ENCODE measurements at places on chromosomes 3 and 15.

- DNase-seq: no peak
Observed at GRCh38 chr3:37934631-37935289, 55.8 kb upstream of the VILL start.

DNA sequence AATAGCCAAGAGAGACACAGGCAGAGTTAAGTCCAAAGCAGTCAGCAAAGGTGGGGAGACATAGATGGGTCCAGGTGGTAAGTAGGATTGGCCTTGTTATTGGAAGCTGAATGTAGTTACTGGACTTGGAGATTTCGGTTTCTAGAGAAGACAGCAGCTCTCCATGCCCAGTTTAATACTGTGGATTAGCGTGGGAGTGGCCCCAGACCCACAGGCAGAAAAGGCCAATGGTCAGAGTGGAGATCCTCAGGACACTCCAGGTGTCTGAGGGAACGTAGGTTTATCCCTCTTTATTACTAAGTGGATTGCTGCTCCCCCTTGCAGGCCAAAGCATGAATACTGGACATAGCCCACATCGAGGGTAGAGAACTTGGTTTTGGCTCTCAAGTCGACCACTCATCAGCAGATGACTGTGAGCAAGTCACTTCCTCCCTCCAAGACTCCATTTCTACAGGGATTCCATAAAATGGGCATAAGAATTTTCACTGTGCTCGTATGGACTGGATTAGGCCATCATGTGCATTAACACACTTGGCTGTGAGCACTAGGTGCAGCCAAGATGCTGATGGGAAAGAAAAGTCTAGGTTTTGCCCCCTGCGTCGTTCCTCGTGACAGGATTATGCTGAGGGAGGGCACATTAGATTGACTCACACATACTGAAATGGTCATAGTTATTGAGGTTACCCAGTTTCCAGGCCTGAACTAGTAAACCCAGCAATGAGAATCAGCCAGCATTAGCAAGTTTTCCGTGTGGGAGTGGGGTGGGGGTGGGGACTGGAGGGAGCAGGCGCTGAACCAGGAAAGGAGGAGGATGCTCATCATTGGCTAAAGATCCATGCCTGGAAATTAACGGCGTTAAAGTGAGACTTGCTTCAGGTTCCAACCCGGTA lies 225.2 kb upstream of the TPRG1 start:
- DNase-seq: no peak

DNA sequence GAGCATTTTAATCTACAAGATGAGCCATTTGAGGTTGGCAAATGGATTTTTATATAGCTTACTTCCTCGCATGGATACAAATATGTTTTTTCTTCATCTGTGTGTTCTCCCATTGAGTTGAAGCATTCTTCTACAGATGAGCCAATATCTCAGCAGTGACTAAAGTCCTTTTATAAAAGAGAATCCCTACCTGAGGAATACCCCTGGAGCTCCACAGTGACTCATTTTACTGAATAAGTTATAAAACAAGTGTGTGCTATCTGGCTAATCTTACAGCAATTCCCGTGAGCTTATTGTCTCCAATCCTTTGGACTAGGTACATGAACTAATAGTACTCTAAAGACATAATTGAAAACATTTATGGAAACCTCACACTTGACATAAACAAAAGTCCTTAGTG lies 354.2 kb upstream of the BCHE start:
- DNase-seq: no peak

DNA sequence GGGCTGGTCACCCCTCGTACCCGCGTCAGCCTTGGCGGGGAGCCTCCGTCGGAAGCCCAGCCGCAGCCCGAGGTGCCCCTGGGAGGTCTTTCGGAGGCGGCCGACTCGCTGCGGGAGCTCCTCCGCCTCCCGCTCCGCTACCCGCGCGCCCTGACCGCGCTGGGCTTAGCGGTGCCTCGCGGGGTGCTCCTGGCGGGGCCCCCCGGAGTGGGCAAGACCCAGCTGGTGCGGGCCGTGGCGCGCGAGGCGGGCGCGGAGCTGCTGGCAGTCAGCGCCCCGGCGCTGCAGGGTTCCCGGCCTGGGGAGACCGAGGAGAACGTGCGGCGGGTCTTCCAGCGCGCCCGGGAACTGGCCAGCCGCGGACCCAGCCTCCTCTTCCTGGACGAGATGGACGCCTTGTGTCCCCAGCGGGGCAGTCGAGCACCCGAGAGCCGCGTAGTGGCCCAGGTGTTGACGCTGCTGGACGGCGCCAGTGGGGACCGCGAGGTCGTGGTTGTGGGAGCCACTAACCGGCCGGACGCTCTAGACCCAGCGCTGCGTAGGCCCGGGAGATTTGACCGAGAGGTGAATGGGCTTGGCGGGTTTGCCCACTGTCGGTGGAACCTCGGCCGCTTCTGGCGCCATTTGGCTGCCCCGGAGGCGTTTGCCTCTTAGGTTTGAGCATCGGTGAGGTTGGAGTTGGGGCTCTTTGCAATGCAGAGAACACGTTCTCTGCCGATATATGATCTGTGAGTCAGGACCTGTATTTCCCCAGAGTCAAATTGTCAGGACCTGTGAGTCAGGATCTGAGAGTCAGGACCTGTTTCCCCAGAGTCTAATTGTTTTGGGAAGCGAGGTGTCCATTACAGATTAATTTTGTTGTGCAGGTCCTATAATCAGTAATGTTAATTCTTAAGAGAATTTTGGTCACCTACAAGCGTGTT lies 24.9 kb upstream of the GATM start:
- DNase-seq: no peak

GRCh38 chr3:188834349-188834748 lies 337.4 kb upstream of the TPRG1 start:
- DNase-seq: no peak

- no peak for DNase-seq
Observed at GRCh38 chr15:85162237-85162636, 180.6 kb downstream of the PDE8A start.

- no peak for DNase-seq
Observed at GRCh38 chr15:63909819-63910437, 76.2 kb upstream of the HERC1 start.

DNA sequence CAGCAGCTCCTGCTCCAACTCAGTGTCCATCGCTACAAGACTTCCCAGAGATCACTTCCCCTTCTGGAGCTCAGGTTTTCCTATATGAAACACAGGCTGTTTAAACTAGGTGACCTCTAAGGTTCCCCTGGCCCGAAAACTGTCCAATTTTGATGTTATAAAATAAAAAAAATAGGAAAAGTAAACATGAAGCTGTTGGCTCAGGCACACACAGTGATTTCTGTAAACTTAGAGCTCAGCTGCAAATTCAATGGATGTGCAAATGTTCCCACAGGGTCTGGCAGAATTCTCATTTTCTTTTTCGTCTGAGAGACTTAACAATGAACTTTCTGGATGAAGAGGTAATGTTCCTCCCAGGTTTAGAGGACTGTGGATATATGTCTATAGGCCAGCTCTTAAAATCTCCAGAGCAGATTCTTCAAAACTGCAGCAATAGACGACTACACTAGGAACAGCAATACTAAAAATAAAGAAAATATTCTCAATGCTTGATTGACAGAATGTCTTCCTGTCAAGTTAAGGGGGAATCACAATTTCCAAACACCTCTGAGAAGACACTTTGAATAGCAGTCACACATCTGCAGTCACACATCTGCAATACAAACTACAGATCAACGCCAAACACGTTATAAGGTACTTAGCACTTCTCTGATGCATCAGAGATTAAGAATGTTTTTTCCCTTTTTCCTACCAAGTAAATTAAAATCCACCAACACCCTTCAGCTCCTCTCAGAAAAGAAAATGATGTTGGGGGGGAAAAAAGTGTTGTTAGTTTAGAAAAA lies 2.8 kb downstream of the NUP210 start:
- DNase-seq: no peak

GRCh38 chr15:64029110-64029509 lies 17.2 kb downstream of the DAPK2 start:
- no peak for DNase-seq

DNA sequence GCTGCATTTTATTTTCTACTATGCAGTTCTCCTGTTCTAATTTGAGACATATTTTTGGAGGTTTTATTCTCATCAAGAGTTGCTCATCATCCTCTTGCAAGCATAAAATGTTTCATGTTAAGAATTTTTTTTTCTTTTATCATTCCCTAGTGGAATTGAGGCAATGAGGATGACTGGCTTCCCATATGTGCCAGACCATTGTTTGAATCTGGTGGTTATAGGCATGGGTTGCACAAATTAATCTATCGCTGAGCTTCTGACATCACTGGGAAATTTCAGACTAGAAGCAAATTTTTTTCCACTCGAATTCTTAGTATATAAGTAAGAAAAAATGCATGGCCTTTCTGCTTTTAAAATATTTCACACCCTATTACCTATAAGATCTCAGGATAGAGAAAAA lies 279.1 kb upstream of the PLSCR5 start:
- DNase-seq: no peak

GRCh38 chr3:9875448-9875847 lies 4.6 kb downstream of the CIDEC start:
- DNase-seq: no peak

DNA sequence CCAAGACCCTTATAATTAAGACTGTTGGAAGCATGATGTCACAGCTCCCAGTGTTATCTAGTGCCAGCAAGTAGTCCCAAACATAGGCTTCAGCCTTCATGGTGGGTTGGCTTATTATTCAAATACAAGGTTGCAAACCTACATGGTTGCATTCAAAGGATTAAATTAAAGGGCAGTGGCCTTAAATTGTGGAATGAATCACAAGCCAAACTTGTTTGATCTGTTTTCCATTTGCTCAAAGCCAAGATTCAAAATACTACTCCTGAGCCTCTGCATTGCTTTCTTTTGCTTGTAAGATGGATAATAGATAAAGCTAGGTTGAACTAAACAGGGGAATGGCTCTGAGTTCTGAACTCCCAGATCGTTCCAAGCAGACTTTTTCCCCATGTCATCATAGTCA lies 52.4 kb upstream of the GNB4 start:
- DNase-seq: no peak

DNA sequence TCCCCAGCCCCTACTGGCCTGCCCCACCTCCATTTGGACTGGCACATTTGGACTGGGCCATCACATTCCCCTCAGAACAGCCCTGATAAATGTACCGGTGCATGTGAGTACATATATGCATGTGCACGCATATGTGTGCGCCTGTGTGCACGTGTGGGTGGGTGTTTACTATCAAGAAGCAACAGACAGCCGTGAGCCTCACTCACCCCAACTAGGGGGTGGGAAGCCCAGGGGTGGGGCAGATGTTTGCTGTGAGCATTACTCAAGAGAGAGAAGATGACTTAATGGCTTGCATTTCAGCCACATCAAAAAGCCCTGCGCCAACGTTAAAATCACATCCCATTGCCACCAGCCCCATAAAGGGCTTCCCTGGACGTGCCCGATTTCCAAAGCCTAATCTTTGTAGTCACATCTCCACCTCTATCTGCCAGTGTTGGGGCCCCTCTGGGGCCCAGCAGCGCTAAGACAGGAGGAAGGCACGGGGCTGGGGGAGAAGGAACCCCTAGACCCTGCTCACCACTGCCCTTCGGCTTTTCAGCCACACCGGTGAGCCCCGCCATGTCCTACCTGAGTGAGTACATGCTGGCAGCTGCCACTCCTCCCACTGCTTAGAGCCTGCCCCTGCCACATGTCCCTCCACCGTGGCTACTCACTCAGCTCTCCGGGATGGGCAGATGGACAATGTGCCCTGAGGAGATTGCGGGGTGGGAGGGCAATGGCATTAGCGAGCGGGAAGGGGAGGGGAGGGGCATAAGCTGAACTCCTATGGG lies 10.9 kb downstream of the ITIH3 start:
- no peak for DNase-seq

- no peak for DNase-seq
Observed at GRCh38 chr15:68107142-68107541, 53.0 kb downstream of the PIAS1 start.

- no peak for DNase-seq
Observed at GRCh38 chr15:60551781-60552161, 72.8 kb upstream of the ICE2 start.

DNA sequence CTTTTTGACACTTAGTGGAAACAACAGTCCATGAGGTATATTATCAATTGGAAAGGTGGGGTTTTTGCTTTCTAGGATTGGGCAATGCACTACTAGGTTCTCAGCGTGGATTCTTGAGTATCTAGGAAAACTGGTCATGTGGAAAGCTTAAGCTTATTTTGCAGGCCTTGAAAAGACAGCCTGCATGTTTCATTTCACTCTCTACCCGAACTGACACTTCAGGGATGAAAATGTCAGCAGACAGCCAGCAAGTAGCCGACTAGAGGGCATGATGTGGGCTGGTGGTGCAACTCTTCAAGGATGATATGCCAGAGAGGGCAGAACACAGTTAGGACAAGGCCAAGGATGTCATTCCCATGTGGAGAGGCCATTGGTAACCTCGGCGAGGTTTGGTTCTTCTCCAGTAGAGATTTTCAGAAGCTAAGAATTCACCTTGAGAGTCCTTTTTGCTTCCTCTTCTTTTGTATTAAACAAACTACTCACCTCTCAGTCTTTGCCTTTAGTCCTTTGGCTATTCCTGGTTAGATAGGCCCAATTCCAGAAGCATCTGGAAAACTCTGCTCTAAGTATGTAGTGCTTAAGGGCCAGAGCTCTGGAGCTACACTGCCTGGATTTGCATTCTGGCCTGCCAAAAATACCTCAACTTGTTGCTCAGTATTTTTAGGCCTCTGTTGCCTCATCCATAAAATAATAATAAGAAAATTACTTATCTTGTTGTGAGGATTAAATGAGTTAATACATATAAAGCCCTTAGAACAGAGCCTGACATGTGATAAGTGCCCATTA lies 17.9 kb downstream of the LPP start:
- no peak for DNase-seq

DNA sequence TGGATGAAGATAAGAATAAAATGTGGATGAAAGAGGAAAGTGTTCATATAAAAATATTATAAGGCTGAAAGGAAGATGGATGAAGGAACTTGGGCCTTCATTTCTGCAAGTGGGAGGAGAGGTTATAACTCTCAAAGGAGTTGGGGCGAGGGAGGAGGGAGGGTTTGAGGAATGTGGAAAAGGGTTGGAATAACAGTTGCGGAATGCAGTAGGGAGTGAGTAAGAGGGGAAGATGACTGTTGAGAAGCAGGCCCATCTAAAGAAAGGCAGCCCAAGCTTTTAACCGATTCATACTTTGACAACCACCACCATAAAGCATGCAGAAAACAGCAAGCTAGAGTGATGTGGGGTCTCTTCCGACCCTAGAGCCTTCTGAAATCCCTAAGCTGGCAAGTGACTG lies 8.3 kb upstream of the TM4SF4 start:
- no peak for DNase-seq

GRCh38 chr3:42118762-42119361 lies 27.7 kb downstream of the TRAK1 start:
- DNase-seq: no peak

DNA sequence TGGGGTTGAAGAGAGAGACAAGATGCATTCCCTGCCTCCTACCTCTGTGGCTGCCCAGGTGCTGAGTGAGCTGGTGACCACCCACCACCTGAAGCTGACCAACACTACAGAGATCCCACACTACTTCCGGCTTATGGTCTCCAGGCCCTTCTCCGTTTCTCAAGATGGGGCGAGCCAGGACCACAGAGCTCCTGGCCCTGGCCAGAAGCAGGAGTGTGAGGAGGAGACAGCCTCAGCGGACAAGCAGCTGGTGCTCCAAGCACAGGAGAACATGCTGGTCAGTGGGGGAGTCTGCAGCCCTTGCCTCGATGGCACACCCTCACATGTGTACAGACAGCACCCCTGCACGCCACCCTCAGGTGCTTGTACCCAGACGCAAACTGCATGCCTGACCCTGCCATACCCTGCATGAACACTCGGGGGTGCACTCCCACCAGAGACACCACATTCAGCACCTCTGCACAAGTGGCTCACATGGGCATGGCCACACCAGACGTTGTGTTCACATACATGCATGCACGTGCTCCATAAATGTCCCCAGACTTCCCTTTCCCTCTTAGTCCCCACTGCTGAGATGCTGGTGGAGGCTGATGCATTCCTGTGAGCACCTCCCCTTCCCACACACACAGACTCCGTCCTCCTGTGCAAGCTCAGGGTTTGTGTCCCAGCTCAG lies 19.0 kb downstream of the ACAA1 start:
- no peak for DNase-seq
